Activated CD4-positive, alpha-beta T cell treated with anti-CD3 and anti-CD28 coated beads for 4 hours (primary cell): ENCODE measurements at places on chromosomes 11 and 22.

- no peak for DNase-seq
Measured at GRCh38 chr11:5713695-5714094, 22.6 kb upstream of the OR56B1 start.

DNA sequence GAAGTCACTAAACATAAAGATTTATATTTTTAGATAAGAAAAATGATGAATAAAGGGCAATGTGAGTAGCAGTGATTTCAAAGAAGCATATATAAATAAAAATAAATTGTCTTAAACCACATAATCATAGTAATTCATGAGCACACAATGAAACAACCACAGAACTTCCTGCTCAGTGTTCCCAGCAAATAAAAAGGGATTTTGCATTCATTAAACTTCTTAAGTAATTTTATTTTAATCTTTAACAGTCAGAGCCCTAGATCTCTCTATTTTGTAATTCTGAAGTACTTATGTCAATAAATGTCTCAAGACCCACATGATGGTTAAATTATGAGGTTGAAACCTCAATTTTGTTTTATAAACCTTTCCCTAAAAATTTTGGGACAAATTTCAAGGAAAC, 14.5 kb upstream of the MMP20 start:
- no peak for DNase-seq

DNA sequence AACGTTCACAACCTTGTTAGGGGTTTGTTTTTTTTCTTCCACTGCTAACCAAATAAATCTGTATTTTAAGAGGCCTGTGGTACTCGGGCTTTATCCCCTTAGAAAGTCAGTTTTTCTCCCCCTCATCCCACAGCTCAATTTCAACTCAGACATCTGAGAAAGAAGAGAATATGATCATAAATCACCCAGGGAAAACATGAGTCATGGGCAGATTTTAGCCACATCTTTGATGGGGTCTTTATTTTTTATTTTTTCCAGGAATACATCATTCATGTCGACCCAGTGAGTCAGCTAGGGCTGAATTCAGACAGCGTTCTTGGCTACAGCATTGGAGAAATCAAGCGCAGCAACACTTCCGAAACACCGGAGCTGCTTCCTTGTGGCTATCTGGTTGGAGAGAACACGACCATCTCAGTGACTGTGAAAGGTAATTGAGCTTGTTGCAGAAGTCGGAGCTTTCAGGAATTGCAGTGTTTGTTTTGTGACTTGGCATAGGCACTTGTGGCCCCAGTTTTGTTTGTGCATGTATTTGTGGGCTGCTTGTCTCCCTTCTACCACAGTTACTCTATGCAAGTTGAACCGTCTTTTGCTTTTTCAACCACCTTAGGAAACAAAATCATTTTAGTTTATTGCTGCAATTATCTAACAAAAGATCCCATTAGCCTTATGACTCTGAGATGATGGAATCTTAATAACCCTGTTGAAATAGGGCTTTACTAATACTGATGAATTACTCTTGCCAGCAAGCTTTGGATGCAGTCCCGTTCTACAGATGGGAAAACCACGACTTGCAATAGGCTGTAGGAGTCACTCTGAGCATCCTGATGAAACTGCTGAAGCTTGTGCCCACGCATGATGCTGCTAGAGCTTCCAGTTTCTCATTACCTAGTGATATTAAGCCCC, 62.7 kb downstream of the DBX1 start:
- DNase-seq: no peak

DNA sequence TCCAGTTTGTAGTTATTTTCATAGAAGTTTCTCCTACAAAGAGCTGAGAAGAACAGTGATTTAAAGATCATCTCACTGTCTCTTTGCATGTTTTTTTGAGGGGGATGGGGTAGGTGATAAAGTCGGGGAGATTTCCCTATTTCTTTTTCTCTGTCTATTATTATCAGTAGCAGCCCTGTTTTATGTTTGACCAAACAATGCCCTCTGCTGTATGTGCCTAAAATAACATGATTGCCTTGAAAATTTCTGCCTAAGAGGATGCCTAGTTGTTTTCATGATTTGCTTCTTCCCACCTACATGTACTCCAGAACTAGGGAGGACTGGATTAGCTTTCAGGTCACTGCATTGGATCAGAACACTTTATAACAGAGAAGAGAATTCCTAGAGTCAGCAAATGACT, 1330.2 kb downstream of the LRRC4C start:
- no peak for DNase-seq

DNA sequence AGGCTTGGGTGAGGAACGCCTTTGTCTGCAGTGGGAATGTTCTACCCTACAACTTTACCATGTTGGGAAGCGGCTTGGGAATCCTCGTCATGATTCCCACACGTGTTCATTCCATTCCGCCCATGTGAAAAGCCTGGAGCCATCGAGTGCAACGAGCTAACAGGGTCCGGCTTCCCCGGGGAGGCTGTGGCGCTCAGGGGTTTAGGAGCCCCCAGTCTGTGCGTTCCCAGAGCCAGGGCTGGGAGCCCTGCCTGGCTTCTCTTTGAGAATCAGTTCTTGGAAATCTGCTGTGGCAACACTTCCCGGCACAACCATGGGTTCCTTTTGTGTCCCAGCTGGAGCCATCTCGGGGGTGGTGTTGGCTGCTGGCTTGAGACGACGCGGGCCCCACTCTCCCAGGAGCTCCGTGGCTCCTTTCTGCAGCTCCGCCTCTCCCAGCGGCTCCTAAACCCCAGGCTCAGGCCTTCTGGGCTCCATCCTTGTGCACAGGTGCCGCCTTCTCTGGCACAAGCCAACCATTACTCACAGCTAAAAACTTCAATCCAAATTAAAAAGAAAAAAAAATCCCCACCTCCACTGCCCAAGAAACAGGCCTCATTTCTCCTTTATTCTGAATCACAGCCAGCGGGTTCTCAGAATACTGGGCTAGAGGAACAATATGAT, 18.7 kb upstream of the PPFIA1 start:
- no peak for DNase-seq

DNA sequence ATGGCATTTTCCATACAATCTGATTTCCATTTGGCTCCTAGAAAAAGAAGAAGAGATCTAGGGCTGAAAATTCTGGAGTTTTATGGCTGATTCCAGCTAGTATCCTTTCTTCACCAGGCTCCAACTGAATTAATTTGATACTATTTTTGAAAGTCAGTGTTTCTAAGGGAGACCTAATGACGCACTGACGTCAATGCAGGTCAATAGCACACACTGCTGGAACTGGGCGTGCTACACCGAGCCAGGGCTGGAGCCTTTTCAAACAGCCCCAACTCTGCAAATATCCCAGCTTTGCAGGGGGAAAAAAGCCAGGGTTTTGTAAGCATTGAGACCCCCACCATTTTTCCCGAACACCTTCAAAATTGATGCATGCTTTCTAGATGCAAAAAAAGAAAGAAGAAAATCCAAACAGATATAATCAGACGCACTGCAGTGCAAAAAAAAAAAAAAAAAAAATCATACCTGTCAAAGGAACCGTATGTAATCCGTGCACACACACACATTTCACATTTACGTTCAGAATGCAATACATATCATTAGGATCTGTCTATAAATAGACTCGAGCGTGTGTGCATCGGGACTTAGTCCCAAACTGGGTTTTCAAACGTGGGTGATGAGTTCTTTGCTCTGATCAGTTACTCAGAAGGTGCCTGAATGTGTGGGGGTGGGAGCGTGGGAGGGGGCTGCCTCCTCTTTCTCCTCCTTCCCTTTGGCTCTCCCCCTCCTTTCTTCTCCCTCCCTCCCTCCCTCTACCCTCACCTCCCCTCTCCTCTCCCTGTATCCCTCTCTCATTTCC, 124.5 kb upstream of the HSD17B12 start:
- DNase-seq: no peak

DNA sequence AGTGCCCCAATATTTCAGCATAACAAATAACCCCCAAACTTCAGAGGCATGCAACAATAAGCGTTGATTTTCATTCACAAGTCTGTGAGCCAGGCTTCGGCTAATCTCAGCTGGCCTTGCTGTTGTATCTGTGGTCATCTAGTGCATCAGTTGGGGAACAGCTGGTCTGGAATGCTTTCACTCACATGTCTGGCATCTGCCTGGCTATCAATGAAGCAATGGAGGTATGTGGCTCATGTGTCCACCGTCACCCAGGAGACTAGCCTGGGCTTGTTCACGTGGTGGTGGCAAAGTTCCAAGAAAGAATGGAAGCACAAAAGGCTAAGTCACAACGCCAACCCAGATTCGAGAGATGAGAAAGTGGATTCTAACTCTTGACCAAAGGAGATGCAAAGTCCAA, 304.8 kb upstream of the ISX start:
- no peak for DNase-seq

DNA sequence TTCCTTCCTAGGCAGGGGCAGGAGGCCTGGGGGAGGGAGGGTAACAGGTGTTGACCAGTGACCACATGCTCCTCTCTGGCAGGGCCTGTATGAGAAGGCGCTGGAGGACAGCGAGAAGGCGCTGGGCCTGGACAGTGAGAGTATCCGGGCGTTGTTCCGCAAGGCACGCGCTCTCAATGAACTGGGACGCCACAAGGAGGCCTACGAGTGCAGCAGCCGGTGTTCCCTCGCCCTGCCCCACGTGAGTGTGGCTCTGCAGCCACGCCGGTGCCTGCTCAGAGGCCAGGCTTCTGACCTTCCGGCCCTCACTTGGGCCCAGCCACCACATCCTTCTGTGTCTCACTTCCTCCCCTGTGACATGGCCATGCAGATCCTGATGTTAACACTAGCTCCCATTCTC, 25.8 kb downstream of the ZC3H7B start:
- DNase-seq: no peak

DNA sequence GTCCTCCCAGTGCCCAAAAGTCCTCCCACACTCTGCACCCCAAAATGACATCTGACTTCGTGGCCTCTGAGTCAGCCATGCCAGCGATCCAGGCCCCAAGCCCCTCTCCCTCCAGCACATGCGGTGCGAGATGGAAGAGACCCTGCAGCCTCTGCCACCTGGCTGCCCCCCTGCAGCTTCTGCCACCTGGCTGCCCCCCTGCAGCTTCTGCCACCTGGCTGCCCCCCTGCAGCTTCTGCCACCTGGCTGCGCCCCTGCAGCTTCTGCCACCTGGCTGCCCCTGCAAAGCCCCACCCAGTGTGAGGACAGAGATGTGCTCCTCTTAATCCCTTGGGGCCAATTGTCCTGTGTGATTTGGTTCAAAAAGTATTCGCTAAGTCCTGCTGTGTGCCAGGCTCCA, 68.0 kb downstream of the WNT7B start:
- DNase-seq: no peak

DNA sequence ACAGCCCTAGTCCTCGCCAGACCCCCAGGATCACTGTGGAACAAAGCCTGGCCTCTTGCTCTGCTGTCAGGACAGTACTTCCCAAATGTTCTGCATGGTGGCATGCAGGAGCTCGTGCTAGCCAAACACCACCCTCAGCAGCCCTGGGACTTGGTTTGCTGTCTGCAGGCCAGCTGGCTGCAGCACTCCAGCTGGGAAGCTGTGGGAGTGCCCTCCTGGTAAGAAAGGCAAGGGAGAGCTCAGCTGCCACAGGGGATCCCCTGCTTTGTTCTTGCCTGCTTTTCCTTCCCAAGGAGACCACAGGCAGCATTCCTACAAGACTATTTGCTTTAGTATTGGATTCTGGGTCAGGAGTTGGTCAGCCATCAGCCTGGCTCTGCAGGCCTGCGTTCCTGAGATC, 27.9 kb downstream of the TCIRG1 start:
- DNase-seq: no peak

- DNase-seq: no peak
Measured at GRCh38 chr11:134669796-134670195, 257.8 kb upstream of the B3GAT1 start.

DNA sequence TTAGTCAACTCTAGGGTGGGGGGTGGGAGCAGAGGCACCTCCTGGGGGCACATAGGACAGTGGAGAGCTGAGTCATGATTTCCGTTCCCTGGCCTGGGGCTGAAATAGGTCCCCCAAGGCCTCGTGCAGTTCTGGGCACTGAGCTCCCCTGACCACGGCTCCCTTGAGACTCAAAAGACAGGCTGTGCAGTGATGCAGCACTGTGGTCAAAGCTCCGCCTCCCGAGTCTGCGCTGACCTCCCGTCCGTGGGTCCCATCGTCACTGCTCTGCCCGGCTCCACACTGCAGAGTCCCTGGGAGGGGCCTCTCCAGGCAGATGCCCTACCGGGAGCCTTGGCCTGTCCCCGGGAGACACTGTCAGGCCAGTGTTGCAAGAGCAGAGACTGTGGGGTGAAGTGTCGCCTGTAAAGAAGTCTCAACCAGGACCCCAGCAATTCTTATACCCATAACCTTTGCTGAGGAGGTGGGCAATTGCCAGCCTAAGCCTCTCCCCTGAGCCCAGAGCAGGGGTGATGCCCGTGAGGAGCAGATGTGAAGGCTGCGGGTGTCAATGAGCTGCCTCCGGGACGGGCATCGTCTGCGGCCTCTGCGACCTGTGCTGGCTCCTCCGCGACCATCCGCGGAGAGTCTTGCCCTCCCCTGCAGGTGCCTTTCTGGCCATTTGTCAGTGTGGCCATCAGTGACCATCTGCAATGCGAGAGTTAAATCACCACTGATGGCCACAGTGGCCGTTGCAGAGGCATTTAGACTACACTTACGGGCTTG, 877.3 kb downstream of the BRD1 start:
- no peak for DNase-seq

- no peak for DNase-seq
Measured at GRCh38 chr11:107998761-107999160, 9.9 kb upstream of the CUL5 start.

- DNase-seq: no peak
Measured at GRCh38 chr11:62980133-62980760, 4.5 kb downstream of the SLC22A6 start.

- DNase-seq: no peak
Measured at GRCh38 chr22:35275580-35275979, 18.3 kb downstream of the HMGXB4 start.

DNA sequence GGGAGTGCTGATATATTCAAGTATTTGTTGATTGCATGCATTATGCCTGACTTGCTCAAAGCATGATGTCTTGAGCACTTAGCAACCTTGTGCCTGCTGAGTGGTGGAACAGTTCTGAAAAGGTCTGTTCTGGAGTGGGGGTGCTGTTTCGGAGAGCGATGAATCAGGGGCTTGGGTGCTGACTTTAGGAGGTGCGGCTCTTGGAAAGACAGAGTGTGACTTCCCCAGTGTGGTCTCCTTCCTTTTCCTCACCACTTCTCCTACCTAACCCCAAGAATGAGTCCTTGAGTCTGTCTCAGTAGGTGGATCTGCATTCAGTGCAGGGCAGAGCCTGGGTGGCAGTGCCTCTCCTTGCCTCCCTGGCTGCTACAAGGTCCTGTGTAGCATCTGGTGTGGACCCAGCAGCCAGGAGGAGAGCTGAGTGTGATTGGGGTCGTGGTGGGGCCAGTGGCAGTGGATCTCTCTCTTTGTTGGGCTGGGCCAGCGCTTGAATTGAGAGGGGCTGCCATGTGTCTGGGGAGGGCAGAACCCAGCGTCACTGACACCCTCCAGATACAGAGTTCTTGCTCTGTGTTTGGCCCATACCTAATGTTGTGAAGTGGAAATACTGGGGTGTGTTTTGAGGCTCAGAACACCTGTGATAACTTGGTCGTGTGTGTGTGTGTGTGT, 35.9 kb downstream of the ST3GAL4 start:
- no peak for DNase-seq

DNA sequence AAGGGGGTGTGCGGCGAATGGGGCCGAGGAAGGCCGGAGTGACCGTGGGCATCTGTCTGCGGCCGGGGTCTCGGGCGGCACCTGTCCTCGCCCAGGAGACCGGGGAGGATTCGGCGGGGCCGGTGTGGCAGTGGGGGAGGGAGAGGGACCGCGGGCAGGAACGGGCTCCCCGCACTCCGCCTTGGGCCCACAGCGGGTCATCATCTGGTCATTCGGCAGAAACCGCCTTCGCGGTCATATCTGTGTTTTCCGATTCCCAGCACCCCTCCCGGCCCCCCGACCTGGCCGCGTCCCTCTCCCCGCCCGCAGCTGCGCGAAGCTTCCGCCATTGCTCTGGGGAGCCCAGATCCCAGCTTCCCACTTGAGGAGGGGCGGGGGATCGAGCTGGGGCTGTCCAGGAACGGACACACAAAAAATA, 824 bp upstream of the CBX6 start:
- DNase-seq: no peak
